ENCODE measurements at places on chromosomes 1 and 21.

- no peak for DNase-seq
Observed at GRCh38 chr21:40714536-40714935, 132.4 kb downstream of the DSCAM start.

GRCh38 chr1:71687376-71687775 lies 595.0 kb downstream of the NEGR1 start:
- DNase-seq = no peak

DNA sequence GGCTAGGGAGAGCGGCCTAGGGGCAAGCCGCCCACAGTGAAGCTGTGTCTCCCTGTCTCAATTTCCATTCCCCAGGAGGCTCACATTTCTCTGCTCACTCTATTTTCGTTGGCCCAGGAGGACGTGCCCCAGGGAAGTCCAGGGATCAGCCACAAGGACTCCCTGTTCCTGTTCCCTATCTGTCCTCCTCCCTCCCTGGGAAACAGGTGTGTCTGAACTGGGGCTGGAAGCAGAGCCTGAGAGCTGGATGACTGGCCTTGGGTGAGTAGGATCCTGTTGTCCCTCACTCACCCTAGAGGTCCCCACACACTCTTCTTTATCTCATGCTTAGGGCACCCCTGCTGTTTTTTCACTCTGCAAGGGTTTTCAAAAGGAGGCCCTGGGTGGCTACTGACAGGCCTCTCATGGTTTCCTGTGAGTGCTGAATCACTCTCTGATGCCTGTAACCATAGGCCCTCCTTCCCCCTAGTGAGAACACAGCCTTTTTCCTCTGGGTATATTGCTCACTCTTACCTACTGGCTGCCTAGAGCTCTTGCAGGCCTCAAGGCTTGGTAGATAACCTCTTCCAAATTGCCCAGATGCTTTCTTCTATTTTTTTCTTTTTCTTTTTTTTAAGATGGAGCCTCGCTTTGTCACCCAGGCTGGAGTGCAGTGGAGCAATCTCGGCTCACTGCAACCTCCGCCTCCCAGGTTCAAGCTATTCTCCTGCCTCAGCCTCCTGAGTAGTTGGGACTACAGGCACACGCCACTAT lies 3.3 kb upstream of the UTP11 start:
- no peak for DNase-seq

GRCh38 chr1:174051956-174052355 lies 29.8 kb upstream of the RC3H1 start:
- peak; percentile 17 for DNase-seq

- DNase-seq = no peak
Observed at GRCh38 chr1:58573705-58574591, 3.1 kb downstream of the TACSTD2 start.

- DNase-seq = no peak
Observed at GRCh38 chr1:178664278-178664677, 60.8 kb upstream of the RALGPS2 start.

- no peak for DNase-seq
Observed at GRCh38 chr1:50422675-50422945, 633 bp downstream of the DMRTA2 start.

DNA sequence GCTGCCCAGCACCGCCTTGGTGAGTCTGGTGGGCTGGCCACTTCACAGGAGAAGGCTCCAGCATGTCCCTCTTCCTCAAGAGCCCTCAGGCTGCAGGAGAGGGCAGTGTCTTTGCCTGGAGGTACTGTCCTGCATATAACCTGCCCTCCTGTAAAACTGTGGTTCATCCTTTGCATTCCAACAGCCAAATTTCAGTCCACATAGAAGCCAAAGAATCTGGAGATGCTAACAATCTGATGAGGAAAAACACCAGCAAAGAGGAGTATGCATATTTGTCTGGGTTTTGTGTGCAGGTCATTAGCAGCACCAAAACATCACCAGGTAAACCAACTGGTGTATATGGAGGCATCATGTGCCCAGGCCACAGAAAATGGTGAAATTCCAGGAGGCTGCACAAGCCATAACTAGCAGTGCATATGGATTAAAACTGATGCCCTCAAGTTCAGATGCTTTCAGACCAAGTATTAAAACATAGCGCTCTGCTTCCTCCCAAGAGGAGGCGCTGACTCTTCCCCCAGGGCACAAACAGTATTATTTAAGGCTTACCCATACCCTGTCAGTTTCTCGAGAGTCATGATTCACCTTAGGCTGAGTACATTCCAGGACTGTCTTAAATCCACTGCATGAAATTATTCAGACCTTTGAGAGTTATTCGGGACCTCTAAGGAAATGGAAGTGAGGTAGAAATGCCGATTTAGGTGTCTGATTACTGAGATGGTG lies 150.5 kb upstream of the COA6 start:
- no peak for DNase-seq

GRCh38 chr1:218557731-218558130 lies 212.6 kb downstream of the TGFB2 start:
- no peak for DNase-seq

- DNase-seq = peak; percentile 15
Observed at GRCh38 chr21:17858747-17859146, 39.6 kb upstream of the C21orf91 start.

GRCh38 chr21:40833184-40833583 lies 13.8 kb downstream of the DSCAM start:
- DNase-seq = no peak

DNA sequence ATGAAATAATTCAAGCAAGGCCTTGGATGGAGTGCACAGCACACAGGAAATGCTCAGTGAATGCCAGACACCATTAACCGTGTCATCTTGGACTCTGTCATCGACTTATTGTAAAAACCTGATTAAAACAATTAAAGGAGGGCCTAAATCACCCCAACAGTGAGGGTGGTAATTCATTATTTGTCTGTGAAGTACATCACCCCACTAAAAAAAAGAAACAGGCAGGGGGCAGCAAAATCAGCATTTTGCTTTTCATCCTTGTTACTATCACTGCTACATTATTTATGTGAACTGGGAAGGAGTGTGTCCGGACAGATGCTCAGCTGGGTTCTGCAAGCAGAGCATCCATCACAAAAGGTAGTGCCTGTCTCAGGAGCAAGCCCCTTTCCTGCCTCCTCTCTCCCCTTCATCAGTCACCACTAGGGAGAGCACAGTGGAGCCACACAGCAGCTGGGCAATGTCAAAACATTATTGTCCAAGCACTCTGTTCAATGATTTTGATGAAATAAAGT lies 98.5 kb downstream of the RERE start:
- no peak for DNase-seq

GRCh38 chr21:43209575-43210453 lies 41.0 kb downstream of the CRYAA start:
- DNase-seq = no peak

DNA sequence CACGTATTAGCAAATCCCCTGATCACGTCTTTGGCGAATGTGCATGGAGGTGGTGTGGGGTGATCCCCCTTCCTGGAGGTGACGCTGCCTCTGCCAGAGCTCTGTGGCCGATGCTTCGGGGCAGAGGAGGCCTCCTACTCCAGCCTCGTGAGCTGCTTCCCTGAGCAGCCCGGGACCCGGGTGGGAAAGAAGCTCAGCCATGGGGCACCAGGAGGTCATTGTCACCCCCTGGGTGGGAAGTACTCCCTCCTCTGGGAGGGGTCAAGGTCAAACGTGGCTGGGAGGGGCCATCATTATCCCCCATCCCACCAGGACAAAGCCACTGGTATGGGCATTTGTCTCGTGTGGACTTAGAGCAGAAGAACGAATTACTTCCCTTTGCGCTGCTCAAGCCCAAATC lies 40.7 kb downstream of the KCNAB2 start:
- no peak for DNase-seq

- DNase-seq = no peak
Observed at GRCh38 chr1:68725001-68725752, 228.3 kb upstream of the DEPDC1 start.

DNA sequence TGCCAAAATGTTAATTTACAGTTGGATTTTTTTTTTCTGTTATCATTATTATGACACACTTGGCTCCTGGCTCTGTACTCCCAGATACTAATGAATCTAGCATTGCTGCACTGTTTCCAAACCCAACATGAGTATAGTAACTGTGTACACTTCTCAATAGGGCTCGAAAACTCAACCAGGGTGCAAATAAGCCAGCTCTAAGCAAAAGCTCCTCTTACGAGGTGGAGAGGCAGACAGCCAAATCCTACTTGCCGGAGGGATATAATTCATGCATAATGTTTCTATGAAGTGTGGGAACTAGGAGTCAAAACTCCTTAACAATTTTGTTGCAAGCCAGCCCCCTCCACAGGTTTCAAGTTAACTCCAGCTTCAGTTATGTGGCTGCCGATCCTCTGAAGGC lies 510.4 kb upstream of the ZP4 start:
- no peak for DNase-seq

- no peak for DNase-seq
Observed at GRCh38 chr21:38628349-38628748, 130.1 kb upstream of the ERG start.

GRCh38 chr1:12678350-12678749 lies 34.5 kb downstream of the AADACL4 start:
- DNase-seq = no peak

DNA sequence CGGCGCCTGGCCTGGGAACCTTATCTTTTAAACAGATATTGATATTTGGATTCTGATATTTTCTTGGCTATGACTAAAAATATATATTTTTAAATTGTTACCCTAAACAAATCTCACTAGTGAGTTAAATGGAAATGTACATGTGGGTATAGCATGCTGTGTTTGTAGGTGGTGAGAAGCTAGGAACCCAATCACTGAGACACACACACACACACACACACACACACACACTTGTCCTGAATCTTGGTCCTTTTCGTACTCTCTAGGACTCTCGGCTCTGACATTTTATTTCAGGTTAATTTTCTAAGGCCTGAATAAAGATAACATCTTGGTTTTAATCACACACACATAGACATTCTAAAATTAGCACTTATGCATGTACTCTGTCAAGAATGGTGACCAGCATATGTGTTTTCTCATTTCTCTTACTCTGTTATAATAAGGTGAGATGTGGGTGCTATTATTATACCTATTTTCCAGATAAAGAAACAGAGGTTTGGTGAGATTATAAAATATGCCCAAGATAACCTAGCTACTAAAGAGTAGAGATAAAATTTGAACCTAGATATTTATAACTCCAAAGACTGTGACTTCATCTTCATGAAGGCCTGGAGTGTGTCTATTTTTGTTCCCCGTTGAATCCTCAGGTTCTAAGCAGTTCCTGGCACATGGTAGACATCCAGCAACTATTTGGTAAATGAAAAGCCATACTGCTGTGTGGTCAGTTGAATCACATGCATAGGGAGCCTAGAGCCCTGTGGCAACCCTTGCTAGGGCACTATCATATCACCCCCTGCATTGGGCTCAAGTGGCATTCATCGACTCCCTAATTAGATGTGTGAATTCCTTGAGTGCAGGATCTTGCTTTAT lies 85.0 kb upstream of the RAB3GAP2 start:
- no peak for DNase-seq

- DNase-seq = no peak
Observed at GRCh38 chr1:223836586-223836985, 9.2 kb downstream of the TP53BP2 start.

DNA sequence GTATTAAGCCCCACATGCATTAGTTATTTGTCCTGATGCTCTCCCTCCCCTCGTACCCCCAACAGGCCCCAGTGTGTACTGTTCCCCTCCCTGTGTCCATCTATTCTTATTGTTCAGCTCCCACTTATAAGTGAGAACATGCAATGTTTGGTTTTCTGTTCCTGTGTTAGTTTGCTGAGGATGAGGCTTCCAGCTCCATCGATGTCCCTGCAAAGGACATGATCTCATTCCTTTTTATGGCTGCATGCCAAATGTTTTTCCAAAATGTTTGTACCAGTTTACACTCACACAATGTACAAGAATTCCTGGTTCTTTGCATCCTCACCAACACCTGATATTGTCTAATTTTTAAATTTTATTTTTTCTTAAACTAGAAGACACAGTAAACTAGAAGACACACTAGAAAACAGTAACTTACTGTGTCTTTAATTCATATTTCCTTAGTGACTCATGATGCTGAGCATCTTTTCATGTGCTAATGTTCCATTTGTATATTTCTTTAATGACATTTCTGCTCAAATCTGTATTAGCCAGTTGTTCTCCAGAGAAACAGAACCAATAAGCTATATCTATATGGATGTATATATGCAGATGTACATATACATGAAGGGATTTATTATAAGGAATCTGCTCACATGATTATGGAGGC lies 19.4 kb upstream of the USP1 start:
- no peak for DNase-seq

DNA sequence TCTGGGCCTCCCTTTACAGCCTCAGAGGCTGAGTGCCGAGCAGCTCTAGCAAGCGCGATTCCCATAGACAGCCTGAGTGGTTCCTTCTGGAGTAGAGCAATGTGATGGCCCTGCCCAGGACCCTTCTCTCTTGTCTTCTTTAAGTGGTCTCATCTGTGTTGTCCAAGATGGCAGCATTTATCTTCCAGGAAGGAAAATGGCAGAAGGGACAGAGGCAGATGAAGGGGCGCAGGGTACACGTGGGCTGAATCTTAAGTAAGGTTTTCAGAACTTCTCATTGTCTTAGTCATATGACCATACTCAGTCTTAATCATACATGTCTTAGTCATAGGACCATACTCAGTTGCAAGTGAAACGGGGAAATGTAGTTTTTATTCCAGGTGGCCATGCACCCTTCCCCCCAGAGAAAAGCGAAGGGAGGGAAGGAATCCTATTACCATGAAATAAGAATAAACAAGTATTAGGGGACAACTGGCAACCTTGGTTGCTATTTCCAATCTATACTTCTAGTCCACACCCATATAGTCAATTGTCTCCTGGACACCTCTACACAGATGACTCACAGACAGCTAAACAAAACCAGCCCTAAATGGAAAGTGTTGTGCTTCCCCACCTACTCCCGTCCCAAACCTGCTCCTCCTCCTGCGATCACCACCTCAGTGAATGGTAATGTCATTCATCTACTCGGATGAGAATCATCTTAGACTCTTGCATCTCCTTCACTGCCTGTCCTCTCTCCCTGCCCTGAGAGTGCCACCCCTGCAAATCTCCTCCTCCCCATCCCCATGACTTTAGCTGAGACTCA lies 13.3 kb downstream of the OVAAL start:
- DNase-seq = no peak

- DNase-seq = no peak
Observed at GRCh38 chr1:63023171-63023570, 239.2 kb downstream of the ATG4C start.

- peak; percentile 53 for DNase-seq
Observed at GRCh38 chr1:45299981-45300668, 26.6 kb upstream of the HPDL start.

DNA sequence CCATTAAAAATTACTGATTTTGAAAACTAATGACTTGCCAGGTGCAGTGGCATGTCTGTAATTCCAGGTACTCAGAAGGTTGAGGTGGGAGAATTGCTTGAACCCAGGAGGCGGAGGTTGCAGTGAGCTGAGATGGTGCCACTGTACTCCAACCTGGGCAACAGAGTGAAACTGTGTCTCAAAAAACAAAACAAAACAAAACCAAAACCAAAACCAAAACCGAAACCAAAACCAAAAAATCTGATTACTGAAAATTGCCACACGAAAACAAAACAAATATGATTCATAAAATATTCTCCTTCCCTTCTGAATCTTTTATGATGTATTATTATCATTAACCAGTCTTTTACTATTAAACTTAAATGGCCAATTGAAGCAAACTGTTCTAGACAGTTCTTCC lies 74.1 kb downstream of the SERINC2 start:
- DNase-seq = no peak

GRCh38 chr1:149849947-149850360 lies 49.4 kb upstream of the BOLA1 start:
- no peak for DNase-seq

- DNase-seq = no peak
Observed at GRCh38 chr1:189939967-189940366, 537.7 kb downstream of the BRINP3 start.
